ENCODE measurements at places on chromosomes 6 and 20.

GRCh38 chr6:11231564-11232192 lies 790 bp downstream of the NEDD9 start:
- DNase-seq = no peak

GRCh38 chr6:69790629-69791028 lies 6.2 kb downstream of the LMBRD1 start:
- no peak for DNase-seq

DNA sequence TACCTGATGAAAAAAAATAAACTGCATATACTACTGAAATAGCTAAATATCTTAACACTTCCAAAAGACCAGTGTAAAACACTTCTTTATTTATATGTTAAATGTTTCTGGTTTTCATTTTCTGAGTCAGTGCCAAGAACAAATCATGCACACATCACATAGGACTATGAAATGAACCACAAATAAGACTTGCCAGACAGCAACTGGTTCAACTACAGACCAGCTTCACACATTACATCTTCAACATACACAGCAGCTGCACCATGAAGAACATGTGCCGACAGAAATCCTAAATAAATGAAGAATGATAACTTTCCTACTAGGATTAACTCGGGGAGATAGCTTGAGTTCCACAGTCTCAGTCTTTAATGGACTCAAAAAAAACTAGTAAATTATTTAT lies 168.3 kb upstream of the STXBP5 start:
- no peak for DNase-seq

DNA sequence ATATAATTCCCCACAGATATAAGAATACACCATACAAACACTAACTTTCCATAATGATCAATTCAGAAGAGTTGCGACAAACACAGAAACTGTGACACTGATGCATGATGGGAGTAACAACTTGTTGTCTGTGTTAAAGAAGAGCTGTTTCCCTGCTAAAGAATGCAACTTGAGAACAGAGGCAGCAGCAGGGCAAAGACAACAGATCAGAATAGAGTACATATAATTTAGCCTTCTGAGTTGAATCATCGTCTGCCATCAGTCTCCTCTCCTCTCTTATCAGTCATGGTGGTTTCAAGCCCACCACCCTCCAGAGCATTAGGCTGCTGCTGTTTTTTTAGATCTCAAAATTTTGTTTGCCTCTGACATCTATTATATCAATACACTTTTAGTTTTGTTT lies 280.4 kb downstream of the UBE3D start:
- no peak for DNase-seq

- DNase-seq = no peak
Observed at GRCh38 chr6:125586074-125586473, 163.4 kb upstream of the HEY2 start.

- DNase-seq = no peak
Observed at GRCh38 chr6:17455919-17456318, 62.5 kb downstream of the CAP2 start.

GRCh38 chr20:43477619-43478018 lies 19.9 kb downstream of the SRSF6 start:
- no peak for DNase-seq

- no peak for DNase-seq
Observed at GRCh38 chr6:140809694-140810101, 1323.0 kb upstream of the GJE1 start.

- DNase-seq = no peak
Observed at GRCh38 chr20:48697845-48698491, 129.8 kb downstream of the PREX1 start.

GRCh38 chr6:35970181-35970580 lies 49.3 kb upstream of the SRPK1 start:
- no peak for DNase-seq

DNA sequence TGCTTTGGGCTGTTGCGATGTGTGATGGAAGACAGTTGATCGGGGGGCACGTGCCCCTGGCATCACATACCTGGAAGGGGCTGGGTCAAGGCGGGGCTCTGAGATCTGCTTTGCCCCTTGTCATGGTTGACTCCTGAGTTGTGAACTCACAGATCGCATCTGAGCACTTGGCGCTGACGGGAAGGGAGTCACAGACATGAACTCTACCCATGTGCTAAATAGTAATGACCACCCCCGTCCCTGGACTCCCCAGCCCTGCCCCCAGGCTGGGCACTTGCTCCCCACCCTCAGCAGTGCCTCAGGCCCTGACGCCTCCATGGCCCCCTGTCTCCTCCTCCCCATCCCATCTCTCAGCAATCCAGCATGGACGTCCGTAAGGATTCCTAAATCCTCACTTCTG lies 107.0 kb downstream of the SYNDIG1 start:
- no peak for DNase-seq

- no peak for DNase-seq
Observed at GRCh38 chr6:116070616-116071389, 10.1 kb upstream of the FRK start.

GRCh38 chr20:37690626-37691369 lies 3.0 kb upstream of the CTNNBL1 start:
- no peak for DNase-seq

DNA sequence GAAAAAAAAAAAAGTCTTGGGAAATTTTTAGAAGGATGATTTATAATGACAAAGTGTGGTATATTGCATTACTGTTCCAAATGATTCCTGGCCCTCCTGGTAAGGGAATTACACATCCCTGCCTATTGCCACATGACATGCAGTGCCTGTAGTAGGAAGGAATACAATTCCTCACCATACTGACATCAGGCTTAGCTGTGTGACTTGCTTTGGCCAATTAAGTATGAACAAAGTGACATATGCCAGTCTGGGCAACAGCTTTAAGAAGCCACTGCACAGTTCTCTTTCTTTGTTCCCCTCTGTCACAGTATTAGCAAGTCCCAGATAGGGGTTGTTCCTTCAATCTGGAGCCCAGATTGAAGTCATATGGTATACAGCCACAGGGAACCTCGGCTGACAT lies 100.5 kb downstream of the KIF13A start:
- DNase-seq = no peak

DNA sequence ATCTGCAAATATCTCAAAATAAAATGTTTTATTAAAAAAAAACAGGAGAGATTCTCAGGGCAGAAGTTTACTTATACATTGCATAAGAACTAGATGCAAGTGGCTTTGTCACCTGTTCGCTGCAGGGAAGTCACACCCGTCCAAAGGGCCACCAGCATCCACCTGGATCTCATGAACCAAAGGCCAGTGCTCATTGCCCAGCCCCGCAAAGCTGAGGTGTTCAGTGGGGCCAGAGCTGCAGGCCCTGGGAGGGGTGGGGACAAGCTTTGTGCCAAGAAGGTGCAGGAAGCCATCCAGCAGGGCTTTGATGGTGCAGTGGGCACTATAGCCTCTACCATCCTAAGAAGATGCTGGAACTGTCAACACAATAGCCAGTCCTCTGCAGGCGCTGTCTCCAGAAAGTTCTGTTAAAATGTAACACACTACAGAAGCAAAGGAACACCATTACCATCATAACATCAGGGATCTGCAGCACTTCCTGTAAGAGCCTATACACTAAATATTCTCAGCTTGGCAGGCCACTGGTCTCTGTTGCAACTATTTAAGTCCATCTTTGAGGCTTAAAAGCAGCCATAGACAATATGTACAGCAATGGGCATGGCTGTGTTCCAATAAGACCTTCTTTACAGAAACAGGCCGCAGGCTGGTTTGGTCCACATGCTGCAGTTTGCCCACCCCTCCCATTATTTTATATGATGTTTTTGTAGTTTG lies 15.7 kb upstream of the CD93 start:
- no peak for DNase-seq

- DNase-seq = no peak
Observed at GRCh38 chr6:53172468-53172803, 23.8 kb upstream of the GCM1 start.

- DNase-seq = no peak
Observed at GRCh38 chr20:16537918-16538317, 35.3 kb downstream of the KIF16B start.

- DNase-seq = no peak
Observed at GRCh38 chr6:29845405-29846006, 17.9 kb downstream of the HLA-G start.

DNA sequence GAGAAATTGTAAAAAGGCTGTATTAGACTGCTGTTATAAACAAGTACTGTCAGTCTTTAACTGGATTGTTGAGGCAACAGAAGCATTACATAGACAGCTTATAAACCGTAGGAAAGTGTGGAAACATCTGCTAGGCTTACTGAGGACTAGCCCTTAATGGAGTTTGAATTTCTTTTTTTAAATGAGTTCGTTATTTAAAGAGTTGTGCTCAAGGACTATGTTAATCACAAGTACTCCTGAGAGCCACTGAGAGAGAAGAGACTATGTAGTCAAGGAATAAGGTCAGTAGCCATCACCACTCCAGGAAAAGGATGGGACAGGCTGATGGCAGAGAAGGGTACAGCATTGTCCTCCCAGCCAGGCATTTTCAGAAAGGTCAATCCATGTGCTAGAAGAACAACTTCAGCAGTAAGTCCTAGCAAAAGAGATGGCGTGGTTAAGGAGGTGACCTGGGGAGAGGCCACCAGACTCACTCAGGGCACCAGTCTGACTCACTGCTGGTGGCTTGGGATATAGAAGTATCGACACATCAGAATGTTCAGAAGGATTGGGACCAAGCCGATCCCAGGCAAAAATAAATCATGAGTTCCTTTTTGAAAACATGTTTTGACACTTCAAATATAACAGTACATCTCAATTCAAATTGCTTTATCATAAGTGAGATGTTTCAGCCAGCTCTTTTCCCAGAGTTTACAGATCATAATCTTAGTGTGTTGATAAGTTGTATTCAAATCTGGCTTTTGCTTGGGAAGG lies 6.4 kb downstream of the RPS12 start:
- DNase-seq = no peak

- DNase-seq = no peak
Observed at GRCh38 chr6:22829070-22829469, 259.7 kb downstream of the HDGFL1 start.

GRCh38 chr20:36501367-36502006 lies 39.8 kb upstream of the MYL9 start:
- DNase-seq = no peak

- DNase-seq = no peak
Observed at GRCh38 chr6:140043357-140043756, 668.9 kb upstream of the CITED2 start.

DNA sequence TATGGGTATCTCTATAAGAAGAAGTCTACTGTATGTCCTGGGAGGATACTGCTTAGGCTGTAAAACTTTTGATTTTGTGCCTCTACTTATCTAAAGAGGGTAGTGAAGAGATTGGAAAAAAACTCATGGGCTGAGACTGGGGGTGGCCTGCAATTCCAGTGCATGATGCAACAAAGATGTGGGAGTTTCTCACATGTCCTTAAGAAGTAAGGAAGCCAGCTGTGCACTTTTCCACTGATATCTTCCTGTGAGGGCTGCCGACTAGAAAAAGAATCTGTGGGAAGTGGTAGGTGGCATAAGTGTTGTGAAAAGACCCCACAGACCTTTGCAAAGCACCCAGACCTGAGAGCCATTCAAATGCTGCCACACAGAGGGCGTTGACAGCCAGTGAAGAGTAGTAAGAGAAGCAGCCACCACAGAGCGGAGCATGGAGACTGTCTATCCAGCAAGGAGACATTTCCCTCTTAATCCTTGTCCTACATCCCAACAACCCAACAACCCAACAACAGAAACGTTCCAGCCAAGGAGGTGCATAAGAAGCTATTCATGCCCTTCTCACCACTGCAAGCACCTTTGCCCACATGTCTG lies 65.1 kb downstream of the PFDN4 start:
- DNase-seq = no peak

DNA sequence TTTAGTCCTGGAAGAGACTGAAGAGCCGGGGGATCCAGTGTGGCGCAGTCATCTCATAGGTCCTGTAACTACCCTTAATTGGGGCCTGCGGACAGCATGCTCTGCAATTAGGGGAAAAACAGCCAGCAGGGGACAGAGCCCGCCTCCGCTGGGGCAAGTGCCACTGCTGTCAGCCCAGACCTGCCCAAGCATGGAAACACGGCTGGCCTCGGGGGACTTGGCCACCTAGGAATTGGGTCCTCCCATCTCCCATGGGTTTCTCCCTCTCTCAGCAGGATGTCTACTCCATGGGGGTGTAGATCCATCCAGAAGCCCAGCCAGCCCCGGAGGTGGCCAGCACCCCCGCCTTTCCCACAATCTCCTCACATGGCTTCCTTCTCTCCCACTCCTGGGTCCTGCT lies 3.6 kb downstream of the GHRH start:
- no peak for DNase-seq

DNA sequence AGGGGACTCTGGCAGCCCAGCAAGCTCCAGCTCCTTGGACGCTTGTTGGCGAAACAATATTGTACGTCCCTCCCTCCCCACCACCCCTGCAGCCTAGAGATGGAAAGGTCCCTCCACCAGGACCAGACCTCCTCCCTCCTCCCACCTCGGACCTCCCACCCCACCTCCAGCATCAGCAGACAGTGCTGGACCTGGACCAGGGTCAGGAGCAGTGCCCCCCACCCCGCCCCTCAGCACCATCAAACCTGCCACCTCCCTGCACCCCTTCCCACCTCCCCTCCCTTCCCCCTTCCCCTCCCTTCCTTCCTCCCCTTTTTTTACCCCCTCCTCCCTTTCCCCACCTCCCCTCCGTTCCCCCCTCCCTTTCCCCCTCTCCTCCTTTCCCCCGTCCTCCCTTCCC lies 98.4 kb downstream of the TAF4 start:
- no peak for DNase-seq

DNA sequence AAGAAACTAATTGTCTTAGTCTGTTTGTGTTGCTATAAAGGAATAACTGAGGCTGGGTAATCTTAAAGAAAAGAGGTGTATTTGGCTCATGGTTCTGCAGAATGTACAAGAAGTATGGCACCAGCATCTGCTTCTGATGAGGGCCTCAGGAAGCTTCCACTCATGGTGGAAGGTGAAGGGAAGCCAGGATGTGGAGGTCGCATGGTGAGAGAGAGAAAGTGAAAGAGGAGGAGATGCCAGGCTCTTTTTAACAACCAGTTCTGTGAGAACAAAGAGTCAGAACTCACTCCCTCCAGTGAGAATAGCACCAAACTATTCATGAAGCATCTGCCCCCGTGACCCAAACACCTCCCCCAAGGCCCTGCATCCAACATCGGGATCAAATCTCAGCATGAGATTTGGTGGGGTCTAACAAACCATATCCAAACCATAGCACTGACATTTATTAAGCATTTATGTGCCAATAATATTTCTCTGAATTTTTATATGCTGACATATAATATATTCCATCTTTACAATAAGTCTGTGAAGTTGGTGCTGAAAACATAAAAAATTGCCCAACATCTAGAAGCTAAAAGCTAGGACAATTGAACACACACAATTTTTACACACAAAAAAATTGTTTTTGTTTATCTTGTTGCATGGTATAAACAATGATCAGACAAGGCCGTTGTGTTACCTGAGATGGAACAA lies 29.2 kb upstream of the BTN3A2 start:
- DNase-seq = no peak
